DMS 273 treated with DMSO at 0.1 percent for 48 hours (cell line): ENCODE measurements at places on chromosomes 7 and 10.

DNA sequence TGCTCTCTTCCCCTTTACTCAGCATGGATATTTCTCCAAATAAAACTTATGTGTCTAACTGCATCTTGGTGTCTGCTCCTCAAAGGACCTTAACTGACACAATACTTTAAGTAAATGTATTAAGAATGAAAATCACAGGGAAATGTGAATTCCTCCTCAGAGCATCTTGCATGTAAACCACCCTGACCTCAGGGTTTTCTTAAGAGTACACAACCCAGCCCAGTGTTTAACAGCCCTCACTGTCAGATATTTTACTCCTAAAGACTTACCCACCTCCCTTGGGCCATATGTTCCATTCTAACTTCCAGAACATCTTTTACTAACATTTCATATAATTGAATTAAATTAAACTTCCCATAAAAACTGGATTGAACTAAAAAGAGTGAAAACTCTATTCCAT, 315.3 kb downstream of the HPSE2 start:
- DNase-seq, result no peak

GRCh38 chr10:60753152-60753551, 25.1 kb upstream of the CDK1 start:
- no peak for DNase-seq

DNA sequence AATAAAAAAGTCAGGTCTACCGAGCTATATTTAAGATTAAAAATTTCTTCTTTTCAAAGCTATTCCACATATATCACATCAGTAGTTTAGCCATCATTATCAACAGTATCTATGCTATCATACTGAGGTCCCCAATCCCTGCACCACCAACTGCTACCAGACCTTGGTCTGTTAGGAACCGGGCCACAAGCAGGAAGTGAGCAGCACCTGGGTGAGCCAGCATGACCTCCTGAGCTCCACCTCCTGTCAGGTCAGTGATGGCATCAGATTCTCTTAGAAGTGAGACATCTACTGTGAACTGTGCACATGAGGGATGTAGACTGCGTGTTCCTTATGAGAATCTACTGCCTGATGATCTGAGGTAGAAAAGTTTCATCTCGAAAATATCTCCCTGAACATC, 632.1 kb upstream of the KCND2 start:
- no peak for DNase-seq

DNA sequence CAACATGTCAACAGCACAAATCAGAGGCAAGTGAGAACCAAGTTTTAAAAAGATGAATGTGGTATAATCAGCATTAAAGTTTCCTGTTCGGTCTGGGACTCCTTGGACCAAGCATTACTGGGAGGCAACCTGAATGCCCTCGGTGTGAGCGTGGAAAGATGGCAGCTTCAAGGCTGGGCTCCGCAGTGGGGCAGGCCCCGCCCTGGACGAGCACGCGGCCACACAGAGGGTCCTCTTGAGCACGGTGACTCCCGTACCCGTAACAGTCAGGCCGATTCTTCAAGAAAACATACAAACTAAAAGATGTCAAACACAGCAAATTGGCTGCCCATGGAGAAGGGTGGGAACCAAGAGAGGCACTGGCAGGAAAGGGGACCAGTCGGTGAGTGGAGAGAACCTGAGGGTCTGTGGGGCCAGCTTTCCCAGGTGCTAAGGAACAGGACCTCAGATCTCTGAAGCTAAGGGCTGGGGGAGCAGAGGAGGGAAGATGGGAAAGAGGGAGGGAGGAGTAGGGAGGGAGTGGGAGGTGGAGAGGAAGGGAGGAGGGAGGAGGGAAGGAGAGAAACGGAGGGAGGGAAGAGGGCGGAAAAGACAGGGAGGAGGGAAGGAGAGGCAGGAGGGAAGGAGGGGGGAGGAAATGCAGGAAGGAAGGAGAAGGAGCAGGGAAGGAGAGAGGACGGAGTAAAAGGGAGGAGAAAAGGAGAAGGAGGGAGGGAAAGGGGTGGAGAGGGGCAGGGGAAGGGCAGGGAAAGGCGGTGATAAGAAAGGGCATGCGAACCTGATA, 71.2 kb upstream of the FAM20C start:
- DNase-seq, result no peak

DNA sequence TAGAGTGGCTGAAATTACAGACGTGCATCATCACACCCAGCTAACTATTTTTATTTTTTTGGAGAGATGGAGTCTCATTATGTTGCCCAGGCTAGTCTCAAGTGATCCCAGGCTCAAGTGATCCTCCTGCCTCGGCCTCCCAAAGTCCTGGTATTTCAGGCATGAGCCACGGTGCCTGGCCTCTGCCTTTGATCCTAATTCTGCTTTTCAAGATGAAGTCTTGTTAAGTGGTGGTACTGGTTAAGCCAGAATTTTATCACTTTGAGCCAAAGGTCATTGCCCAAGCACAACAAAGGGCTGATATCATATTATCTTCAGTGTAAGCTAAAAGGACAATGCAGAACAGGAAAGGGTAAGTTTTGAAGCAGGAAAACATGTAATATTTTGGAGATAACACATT, 64.2 kb downstream of the MYOF start:
- DNase-seq, result no peak

DNA sequence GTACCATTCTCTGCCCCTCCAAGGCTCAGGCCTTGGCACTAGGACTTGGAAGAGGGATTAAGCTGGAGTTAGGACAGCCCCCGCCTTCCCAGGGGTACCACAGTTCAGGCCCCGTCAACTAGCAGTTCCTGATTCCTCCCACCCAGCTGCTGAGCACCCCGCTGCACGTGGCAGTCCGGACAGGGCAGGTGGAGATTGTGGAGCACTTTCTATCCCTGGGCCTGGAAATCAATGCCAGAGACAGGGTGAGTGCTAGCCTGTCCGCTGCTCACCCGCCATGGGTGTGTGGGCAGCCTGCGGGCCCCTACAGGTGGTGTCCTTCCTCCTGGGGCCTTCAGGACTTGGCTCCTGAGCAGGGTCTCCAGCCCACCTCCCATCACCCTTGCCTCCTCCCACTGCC, 2.0 kb upstream of the HOGA1 start:
- DNase-seq, result no peak

GRCh38 chr10:37576154-37576553, 281.3 kb downstream of the ZNF248 start:
- DNase-seq, result no peak

- no peak for DNase-seq
Observed at GRCh38 chr7:35705932-35706461, 11.1 kb upstream of the HERPUD2 start.
